ENCODE measurements at places on chromosomes 7 and 10. TPM values are rescaled to one million over a fixed set of nuclear protein-coding genes. Genes with fewer than 3 reads are reported as not detected.

- H3K36me3 ChIP-seq, result peaks cover 3% of the 10 kb centered on the region
- peak overlapping the region; percentile 89 for H3K4me3 ChIP-seq
- H3K4me1 ChIP-seq, result peaks cover 31% of the 10 kb centered on the region
- peak overlapping the region; percentile 93 for H3K27ac ChIP-seq
- DNase-seq, result no peak
These were observed 811 bp downstream of the CDK5 start for GRCh38 chr7:151056666-151057505.

The GRID2IP gene
- 2.5 TPM for total RNA-seq

The WAC gene
- 140 TPM for total RNA-seq

- no peaks in the 10 kb centered on the region for H3K4me1 ChIP-seq
- H3K27ac ChIP-seq, result no peak overlapping the region
- H3K27me3 ChIP-seq, result peaks cover 9% of the 10 kb centered on the region
- DNase-seq, result no peak
- no peak overlapping the region for H3K4me3 ChIP-seq
- no peaks in the 10 kb centered on the region for H3K36me3 ChIP-seq
These were observed 82.1 kb upstream of the HPS1 start for GRCh38 chr10:98528805-98529183.

GRCh38 chr7:28615091-28615490 lies 202.8 kb downstream of the CREB5 start:
- no peak for DNase-seq
- H3K36me3 ChIP-seq, result no peaks in the 10 kb centered on the region
- peaks cover 8% of the 10 kb centered on the region for H3K27me3 ChIP-seq
- H3K27ac ChIP-seq, result no peak overlapping the region
- H3K4me1 ChIP-seq, result no peaks in the 10 kb centered on the region
- no peak overlapping the region for H3K4me3 ChIP-seq
